ENCODE measurements at places on chromosomes 5 and 9.

- DNase-seq, result no peak
Observed at GRCh38 chr5:105783811-105784210, 1886.9 kb downstream of the EFNA5 start.

GRCh38 chr9:3842839-3843238 is 317.0 kb upstream of the RFX3 start:
- DNase-seq, result no peak

GRCh38 chr5:92548346-92548745 is 1032.7 kb downstream of the NR2F1-AS1 start:
- no peak for DNase-seq

GRCh38 chr9:121745396-121745695 is 93.9 kb downstream of the DAB2IP start:
- no peak for DNase-seq

GRCh38 chr5:137010226-137010625 is 488.9 kb downstream of the SPOCK1 start:
- no peak for DNase-seq

DNA sequence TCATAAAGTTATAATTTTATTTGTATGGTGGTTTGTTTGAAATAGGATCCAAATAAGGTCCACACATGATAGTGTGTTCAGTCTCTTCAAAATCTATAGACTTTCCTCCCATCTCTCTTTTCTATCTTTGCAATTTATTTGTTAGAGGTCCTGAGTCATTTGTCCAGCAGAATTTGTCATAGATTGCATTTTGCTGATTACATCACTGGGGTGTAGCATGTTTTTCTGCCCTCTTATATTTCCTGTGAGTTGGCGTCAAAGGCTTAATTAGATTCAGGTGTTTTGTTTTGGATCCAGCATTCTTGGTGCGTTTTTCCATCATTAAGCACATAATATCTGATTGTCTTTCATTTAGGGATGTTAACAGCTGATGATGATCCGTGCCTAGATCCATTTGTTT is 15.0 kb downstream of the CYFIP2 start:
- no peak for DNase-seq

DNA sequence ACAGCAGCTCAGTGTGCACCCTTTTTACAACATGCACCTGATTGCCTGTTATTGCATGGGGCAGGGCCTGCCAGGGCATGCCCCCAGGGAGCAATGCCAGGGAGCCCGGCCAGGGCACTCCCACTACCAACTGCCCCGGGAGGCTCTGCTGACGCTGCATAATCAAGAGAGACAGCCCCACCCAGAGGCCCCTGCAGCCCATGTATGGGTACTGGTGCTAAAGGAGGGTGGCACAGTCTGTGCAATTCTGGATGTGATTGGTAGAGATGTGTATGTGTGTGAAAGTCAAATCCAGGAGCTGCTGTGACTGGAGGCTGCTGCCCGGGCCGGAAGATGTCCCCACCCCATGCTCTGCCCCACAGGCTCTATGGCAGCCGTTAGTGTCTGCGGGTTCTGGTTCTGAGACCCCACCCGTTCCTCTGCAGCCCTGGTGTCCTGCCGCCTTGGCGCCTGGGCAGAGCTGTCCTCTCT is 3.9 kb upstream of the NEURL1B start:
- DNase-seq, result no peak

DNA sequence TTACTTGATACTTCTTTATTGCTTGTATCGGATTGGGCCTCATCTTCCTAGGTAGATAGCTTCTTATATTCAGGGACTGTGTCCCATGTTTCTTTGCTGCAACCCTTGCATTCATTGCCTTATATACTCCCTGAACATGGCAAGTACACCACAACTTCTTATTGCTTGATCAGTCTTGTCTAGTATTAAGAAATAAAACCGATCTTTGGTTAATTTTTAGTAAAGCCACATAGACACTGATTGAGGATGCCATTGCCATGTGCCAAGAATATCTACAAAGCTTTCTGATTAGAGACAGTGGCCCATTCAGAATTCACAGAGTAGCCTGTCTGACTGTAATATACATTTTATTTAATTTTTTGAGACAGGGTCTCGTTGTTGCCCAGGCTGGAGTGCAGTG is 34.7 kb upstream of the ANKRD55 start:
- DNase-seq, result no peak

DNA sequence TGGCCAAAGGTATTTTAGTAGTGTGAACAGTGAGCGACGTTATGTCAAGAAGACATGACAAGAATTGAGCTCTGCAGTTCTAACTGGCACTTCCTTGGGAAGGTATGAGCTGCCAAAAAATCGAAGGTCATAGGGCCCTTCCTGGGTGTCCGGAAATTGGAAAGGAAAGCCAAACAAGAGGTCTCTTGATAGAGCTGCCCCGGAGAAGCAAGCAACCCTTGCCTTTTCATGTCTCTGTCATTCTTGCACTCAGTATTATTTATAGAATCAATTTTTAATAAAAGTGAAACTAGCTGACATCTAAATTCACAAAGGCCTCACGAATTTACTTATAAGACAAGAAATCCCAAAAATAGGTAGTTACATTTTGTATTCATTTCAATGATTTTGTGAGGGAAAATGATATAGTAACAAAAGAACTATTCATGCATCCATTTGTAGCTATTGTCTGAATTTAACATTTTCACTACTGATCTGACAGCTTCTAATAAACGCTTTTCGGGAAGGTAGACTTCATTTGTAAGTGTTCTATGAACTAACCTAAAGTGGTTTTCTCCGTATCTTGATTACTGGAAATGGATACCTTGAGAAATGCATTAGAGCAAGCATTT is 113.8 kb upstream of the VCAN start:
- DNase-seq, result no peak

DNA sequence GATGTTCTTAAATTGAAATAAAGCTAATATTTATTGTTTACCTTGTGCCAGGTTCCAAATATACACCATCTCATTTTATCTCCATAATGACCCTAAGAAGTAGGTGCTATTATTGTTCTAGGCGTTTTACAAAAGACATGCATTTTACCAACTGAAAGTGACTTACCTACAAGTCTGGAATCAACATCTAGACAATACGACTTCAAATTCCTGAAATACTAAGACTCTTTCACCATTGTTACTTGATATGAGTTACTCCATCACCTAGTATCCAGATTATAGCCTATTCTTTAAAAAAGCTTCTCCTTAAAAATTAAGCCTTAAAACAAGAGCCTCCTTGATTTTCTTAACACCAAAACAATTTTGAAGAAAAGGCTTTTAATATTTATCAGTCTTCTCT is 13.3 kb downstream of the HACD4 start:
- DNase-seq, result no peak

DNA sequence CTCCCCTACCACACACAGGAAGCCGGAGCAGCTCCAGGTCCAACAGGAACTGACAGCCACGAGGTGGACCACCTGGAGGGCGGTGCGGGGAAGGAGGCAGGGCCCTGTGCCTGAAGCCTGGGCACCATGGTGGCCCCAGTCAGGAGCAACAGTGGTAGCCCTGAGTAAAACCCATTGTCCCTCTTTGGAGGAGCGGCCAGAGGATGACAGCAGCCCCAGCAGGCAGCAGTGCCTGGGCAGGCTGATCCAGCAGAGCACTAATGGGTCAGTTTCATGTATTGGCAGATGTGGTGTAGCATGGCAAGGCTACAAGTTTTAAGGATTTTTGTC is 47.7 kb upstream of the GARNL3 start:
- no peak for DNase-seq

DNA sequence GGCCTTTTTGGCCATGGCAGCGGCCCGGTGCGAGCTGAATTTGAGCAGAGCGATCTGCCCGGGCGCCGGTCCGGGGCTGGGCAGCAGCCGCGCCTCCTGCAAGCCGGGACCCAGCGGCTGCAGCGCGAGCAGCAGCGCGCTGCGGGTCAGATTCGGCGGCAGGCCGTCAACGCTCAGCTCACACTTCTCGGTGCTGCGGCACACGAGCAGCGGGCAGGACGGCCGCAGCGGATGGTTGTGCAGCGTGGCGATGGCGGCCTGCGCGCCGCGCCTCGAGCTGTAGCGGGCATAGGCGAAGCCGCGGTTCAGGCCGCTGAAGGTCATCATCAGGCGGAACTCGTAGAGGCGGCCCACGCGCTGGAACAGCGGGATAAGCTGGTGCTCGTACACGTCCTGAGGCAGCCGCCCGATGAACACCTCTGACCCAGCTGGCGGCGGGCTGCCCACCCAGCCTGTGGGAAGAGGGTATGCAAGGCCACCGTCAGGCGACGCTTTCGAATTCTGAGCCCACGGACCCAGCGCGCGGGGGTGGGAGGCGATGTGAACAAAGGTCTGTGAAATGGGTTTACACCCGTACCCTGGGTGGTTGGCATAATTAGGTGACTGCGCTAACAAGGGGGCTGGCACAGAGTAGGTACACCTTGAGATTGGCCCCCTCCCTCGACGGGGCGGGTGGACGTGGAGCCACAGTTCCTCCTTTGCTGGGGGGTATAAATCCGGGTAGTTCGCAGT is 755 bp downstream of the DND1 start:
- no peak for DNase-seq

DNA sequence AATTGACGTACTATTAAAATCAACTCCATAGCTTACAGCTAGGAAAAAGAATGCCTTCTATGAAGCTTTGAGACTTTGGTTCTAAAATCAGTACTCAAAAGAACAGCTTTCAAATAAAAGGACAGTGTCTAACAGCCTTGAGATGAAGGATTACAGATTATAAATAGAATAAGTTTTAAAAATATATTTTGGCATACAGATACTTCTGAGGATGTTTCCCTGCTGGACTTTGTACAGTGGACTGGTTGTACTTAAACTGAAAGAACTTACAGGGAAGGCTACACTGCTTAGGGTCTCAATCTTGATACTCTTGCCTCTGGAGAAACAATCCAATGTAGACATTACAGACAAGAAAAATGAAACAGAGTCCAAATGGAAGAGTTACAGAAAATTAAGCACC is 452.7 kb downstream of the CETN3 start:
- no peak for DNase-seq

DNA sequence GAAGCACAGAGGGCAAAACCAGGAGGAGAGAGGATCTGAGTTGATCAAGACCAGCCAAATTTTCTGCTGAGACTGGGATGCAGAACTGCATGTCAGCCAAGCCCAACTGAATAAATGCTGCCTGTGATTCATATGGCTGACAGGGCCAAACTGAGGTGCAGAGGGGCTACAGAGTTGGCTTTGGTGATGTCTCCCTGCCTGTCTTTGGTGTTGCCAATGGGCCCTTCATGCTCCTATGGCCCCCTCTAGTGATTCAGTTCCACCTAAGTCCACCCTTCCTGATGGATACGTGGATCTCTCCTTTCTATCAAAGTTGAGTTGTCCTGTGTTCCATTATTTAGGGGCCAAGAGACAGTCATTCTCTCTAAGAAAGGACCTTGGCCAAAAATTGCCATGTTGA is 163.6 kb upstream of the TLE4 start:
- no peak for DNase-seq

GRCh38 chr9:137168573-137168903 is 1.3 kb downstream of the LRRC26 start:
- DNase-seq, result no peak

- DNase-seq, result no peak
Observed at GRCh38 chr9:804026-804425, 37.5 kb upstream of the DMRT1 start.

DNA sequence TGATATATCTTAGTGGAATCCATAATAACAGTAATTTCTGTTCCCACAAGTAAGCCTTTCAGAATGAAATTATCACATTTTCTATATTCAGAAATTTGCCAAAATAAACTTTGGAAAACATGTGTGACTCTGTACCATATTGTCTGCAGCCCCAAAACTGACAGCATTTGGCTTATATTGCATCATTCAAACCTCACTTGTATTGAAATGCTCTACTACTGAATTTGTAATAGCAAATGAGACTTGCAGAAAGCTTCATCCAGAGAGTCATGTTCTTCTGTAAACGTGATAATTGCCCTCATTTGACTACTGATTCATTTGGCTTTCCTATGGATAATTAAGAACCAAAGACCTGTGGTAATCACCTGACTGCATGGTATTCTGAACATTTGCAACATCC is 1249.5 kb upstream of the CDH18 start:
- DNase-seq, result no peak

- DNase-seq, result no peak
Observed at GRCh38 chr5:84411832-84412605, 27.3 kb upstream of the EDIL3 start.

DNA sequence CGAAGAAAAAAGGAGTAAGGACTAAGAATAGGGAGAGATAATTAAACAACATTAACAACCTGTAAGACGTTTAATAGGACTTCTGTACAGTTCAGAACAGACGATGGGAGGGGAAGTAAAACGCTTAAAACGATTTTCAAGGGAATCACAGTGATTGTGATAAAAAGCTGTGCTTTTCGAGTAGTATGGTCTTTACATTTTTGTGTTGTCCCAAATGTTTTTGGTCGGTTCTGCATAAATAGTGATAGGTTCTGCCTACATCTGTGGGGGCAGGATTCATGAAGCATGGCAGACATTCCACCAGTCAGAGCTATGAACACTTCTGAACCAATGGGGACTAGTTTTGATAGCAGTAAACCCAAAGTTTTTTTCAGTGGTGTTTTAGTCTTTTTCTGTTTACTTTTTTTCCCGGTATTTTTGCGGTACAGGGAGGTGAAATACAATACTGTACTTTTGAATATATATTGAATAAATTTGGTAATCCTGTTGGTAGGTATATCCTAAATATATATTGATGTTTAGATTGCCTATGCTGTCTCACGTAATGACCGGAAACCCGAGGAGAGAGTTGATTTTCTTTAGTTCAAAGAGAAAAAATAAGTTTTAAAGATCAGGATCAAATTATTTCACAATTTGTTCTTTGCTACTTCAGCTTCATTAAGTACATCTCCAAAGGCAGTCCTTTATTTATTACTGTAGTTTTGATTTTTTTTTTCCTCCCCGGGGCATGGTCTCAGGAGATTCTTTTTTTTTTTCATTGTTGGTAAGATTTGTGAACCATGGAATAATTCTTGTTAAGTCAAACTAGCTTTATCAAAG is 1.3 kb downstream of the ERBIN start:
- DNase-seq, result peak; percentile 42

- no peak for DNase-seq
Observed at GRCh38 chr9:6212722-6213375, 2.8 kb upstream of the IL33 start.

GRCh38 chr5:90071066-90071465 is 338.5 kb downstream of the CETN3 start:
- no peak for DNase-seq

DNA sequence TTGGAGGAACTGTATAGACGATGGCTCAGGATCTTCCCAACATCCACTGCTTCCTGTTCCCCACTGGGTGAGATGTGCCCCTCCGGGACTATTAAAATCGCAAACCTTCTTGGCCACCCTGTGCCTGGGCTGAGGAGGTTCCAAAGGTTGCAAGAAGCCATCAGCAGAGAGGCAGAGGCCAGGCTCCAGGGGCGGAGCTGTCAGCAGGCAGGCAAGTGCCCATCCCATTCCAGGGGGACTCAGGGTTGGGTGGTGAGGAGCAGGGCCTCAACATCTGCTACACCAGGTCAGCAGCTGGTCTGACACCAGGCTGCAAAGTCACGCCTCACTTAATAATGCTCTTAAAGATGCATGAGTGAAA is 2.2 kb downstream of the BTNL3 start:
- no peak for DNase-seq

- DNase-seq, result no peak
Observed at GRCh38 chr5:54045077-54045792, 265.1 kb downstream of the ARL15 start.

- DNase-seq, result no peak
Observed at GRCh38 chr9:125525921-125526631, 180.9 kb downstream of the MAPKAP1 start.

All from H54 (cell line).